ENCODE measurements at places on chromosomes 2 and 18.
A peak's percentile ranks its signal among the peaks of the same experiment; 100 is the strongest.

- DNase-seq, result no peak
These were observed 142.1 kb downstream of the TRIB2 start for GRCh38 chr2:12858786-12859185.

DNA sequence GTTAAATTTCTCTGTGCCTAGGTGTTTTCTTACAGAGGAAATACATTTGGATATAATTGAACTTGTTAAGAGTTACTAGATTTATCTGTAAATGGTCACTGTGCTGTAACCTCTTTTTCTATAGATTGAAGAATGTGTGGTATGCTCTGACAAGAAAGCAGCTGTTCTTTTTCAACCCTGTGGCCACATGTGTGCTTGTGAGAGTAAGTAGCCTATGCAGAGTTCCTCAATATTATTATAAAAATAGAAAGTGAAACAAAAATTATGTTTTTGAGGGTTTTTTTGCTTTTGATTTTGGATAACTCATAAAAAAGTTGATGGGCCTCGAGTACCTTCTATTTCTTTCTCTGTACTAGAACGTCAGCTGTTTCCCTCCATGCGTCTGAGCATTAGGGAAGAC, 112.4 kb downstream of the MIB1 start:
- DNase-seq, result no peak

GRCh38 chr18:27780061-27780745, 396.7 kb downstream of the CDH2 start:
- no peak for DNase-seq

GRCh38 chr18:39835303-39836030, 2119.6 kb upstream of the PIK3C3 start:
- DNase-seq, result no peak

- peak; percentile 32 for DNase-seq
These were observed 30.9 kb upstream of the SERPINB12 start for GRCh38 chr18:63511285-63511684.

DNA sequence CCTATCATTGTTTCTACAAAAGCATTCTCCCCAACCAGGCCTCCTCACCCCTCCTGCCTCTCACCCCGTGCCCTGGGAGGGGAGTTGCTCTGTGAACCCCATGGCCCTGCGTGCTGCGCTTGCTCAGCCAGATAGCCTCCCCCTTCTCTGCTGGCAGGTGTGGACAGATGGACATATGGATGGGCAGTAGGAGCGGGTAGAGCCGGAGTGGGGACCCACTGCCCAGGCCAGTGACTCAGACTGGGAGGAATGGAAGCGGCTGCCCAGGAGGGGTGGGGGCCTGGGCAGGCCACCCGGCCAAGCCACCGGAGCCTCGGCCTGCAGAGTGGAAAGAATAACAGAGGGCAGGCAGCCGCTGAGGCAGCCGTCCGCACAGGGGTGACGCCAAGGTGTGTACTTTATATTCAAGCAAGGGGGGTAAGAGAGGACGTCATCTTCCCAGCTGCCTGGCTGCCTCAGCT, 8.7 kb downstream of the CYP26B1 start:
- peak; percentile 47 for DNase-seq

GRCh38 chr2:230097424-230097823, 28.7 kb upstream of the SLC16A14 start:
- DNase-seq, result no peak

DNA sequence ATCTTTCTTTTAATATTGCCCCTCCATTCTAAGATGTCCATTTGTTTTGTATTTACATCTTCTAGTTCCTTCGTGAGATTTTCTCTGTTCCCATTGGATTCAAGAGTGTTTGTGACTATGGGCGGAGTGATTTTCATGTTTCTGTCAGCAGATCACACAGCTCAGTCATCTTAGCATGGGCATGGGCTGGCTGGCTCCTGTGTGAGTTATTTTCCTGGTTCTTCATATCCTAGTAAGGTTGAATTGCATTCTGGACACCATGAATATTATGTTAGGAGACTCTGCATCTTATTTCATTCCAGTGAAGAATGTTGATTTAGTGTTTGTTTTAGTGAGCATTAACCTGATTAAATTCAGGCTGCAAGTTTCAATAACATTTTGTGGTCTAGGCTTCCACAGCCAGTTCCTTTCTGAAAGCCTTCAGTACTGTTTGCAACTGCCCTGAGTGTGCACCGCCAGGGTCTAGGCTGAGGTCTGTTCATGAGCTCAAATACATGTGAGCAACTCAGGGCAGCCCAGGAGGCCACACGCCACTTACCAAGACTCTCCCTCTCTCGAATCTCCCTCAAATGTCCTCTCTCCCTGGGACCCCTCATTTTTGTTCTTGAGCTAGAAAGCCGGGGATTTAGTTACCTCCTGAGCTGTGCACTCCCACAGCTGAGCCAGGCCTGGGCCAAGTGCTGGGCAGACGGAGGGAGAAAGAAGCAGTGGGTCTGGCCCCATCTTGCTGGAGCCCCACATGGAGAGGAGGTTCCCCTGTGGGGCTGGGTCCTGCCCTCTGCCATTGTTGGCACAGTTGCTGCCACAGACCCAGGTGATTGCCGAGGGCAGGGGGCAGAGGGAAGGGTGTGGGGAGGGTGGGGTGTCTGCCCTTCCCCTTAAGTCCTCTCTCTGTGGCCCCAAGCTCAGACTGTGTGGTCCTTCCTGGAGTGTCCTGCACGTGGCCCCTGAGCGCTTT, 145.9 kb downstream of the RTP5 start:
- no peak for DNase-seq

DNA sequence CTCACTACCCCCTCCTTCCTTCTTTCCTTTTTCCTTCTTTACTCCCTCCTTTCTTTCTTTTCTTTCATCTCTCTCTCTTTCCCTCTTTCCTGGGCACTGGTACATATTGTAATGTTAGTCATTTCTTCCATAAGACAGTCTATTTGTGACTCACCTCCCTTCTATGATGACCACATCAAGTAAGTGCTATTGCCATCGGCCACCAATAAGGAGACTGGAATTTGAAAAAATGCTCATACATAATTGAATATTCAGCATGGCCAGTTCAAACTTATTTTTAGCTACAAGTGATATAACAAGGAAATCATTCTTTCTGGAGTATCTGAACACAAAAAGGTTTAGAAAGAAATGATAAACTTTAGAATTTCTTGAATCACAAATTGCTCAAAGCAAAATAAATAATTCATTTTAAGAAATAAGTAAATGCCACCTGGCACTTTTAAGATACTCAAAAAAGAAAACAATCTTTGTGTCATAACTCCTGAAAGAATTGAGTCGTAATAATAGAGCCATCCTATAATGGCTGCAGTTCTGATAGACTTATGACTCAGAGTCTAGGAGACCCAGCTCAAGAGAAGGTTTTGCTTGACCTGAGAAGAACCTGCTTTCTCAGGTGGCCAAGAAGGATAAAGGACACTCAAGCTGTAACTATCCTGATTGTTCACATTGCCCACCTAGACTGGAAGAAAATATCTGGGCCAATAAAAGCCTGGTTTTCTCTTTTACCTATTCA, 51.6 kb upstream of the CCBE1 start:
- DNase-seq, result peak; percentile 81

- DNase-seq, result peak; percentile 97
These were observed at the start of gene KCTD18 for GRCh38 chr2:200509612-200510433. TSS of gene KCTD18 (minus strand) at chr2:200510068. CDS start at chr2:200507016, 3,052 bp downstream.

- DNase-seq, result no peak
These were observed 310.6 kb upstream of the SPRED2 start for GRCh38 chr2:65742977-65743376.

DNA sequence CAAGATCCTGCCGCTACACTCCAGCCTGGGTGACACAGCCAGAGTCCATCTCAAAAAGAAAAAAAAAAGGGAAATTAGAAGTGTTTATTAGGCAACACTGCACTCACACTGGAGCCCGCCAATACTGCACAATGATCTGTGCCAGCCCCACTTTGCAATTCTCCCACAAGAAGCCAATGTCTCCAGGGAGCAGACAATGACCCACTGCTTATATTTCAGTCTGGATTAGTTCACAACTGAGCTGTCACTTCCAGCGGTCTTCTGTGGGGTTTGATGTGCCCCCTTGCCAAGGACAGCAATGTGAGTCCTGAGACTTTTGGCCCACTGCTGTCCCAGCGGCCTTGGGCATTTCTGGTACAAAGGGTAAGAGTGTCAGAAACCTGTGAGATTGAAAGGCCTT, 85.6 kb upstream of the PPM1B start:
- DNase-seq, result no peak

GRCh38 chr2:49934481-49934880, 780.2 kb upstream of the FSHR start:
- no peak for DNase-seq

GRCh38 chr2:64799592-64800252, 146.0 kb upstream of the SERTAD2 start:
- DNase-seq, result no peak

GRCh38 chr2:216486708-216487107, 11.9 kb upstream of the RPL37A start:
- no peak for DNase-seq

DNA sequence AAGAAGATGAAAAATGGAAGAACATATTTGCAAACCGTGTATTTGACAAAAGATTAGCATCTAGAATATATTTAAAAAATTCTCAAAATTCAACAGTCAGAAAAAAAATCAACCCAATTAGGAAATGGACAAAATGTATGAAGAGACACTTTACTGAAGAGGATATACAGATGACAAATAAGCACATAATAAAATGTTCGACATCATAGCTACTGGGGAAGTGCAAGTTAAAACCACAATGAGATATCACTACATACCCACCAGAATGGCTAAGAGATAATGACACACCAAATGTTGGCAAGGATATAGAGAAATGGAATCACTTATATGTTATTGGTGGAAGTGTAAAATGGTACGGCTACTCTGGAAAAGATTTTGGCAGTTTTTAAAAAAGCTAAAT, 11.7 kb upstream of the NUP35 start:
- no peak for DNase-seq

DNA sequence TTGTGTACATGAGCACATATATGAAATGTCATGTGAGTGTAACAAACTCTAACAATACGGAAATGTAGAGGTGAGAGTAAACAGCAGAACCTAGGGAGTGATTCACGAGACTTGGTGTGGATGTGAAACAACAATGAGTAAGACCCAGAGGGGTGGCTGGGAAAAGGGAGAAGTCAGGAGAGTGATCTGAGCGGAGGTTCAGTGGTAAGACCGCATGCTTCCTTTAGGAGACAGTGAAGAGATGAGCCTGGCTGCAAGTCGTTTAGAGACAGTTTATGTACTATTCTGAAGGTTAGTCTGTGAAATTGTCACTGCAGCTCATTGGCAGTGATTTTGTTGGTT, 150.6 kb downstream of the PRPF40A start:
- no peak for DNase-seq

- no peak for DNase-seq
These were observed 6.0 kb downstream of the LHCGR start for GRCh38 chr2:48749291-48750127.

DNA sequence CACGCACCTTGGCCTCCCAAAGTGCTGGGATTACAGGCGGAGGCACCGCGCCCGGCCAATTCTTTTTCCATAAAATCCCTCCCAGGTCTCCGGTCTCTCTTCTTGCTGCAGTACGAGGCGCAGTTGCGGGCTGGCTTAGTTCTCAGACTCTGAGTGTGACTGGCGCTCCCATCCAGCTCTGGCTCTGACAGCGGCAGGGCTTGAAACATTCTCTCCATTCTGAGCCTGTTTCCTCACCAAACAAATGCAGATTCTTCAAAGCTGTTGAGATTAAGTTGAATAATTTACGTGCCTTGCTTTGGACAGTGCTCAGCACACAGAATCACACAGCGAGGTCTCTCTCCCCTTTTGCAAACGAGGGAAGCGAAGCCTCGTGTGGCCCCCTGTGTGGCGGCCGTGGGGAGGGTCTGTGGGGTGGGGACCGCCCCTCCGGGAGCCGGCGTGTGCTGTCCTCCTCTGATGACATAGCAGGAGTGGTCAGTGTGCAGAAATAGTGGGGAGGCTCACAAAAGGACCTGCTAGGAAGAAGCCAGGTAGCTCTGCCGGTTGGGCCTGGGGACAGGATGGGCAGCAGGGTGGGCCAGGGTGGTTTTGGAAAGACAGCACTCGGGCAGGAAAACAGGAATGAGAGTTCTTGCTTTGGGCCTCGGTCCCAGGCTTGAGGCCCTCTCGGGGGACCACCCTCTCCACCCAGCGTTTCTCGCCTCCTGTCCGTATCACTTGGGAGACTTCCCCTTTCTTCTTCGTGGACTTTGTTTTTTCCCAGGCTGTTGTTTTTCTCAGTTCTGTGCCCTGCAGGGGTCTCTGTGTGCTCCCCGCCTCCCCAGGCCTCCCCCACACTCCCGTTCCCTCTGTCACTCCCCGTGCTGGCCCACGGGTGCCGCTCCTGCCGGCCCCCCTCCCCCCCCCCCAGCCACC, 75.0 kb downstream of the KCNG2 start:
- DNase-seq, result no peak

DNA sequence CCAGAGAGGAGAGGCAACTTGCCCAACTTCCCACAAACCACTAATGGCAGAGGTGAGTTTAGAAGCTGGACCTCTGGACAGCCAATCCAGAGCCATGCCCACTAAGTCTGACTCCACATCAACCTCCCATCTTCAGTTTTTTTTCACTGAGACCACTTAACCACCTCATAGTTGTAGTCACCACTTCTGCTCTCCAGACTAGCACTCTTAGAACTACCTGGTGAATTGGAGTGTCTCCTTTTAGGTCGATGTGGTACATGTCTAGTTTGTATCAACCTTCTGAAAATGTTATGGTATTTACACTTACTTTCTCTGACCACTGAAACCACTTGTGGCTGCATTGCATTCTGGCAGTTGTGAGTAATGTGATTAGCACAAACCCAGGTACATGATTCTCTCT, 743.6 kb upstream of the FANCL start:
- DNase-seq, result no peak

GRCh38 chr2:217902379-217903141, 100.2 kb downstream of the TNS1 start:
- peak; percentile 39 for DNase-seq

- DNase-seq, result no peak
These were observed 181.3 kb downstream of the INSIG2 start for GRCh38 chr2:118269408-118270051.

GRCh38 chr2:98607741-98608115, 584 bp downstream of the COA5 start:
- DNase-seq, result no peak

GRCh38 chr2:45331410-45331786, 279.7 kb downstream of the SRBD1 start:
- DNase-seq, result no peak

GRCh38 chr2:42076357-42077225, 28.8 kb downstream of the PKDCC start:
- DNase-seq, result no peak

- DNase-seq, result no peak
These were observed 428.7 kb upstream of the GYPC start for GRCh38 chr2:126227250-126227649.
